ENCODE measurements at places on chromosomes 2 and 18.

DNA sequence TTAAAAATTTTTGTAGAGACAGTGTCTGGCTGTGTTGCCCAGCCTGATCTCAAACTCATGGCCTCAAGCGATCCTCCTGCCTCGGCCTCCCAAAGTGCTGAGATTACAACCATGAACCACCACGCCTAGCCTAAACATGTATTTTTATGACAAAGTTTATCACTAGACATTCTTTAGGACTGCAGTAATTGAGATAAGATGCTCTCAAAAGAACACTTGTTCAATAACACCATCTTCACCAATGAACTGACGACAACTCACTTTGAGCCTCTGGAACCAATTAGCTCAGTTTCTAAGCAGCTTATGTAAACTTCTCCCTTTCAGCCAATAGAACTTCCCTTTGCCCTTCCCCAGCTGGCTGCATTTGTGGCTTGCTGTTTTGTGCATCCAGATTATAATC is 15.3 kb upstream of the PPP4R1 start:
- no peak for DNase-seq

DNA sequence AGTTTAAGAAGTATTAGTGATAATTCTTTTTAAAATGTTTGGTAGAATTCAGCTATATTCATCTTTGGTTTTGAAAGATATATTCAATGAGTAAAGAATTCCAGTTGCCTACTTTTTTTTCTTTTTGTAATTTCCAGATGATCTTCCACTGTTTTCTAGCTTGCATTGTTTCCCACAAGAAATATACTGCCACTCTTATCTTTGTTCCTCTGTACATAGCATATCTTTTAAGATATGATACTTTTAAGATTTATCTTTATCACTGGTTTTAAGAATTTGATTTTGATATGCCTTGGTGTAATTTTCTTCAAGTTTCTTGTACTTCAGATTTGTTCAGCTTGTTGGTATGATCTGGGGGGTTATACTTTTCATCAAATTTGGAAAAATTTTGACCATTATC is 374.4 kb downstream of the PLCL1 start:
- no peak for DNase-seq

GRCh38 chr2:43265001-43265400 is 38.6 kb upstream of the ZFP36L2 start:
- DNase-seq, result no peak

DNA sequence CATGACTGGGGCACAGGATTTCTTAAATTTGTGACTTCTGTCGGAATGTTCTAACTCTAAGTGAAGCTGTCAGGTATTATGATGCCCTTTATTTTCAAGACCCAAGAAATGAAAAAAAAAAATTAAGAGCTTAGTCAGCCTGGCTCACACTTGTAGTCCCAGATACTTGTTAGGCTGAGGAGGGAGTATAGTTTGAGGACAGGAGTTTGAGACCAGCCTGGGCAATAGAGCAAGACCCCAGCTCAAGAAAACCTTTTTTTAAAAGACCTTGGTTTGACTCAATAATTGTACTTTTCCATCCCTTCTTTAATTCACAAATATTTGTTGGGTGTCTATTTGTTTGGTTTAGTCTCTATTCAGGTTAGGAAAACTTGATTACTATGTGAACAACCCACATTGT is 310.0 kb downstream of the STK39 start:
- DNase-seq, result no peak

DNA sequence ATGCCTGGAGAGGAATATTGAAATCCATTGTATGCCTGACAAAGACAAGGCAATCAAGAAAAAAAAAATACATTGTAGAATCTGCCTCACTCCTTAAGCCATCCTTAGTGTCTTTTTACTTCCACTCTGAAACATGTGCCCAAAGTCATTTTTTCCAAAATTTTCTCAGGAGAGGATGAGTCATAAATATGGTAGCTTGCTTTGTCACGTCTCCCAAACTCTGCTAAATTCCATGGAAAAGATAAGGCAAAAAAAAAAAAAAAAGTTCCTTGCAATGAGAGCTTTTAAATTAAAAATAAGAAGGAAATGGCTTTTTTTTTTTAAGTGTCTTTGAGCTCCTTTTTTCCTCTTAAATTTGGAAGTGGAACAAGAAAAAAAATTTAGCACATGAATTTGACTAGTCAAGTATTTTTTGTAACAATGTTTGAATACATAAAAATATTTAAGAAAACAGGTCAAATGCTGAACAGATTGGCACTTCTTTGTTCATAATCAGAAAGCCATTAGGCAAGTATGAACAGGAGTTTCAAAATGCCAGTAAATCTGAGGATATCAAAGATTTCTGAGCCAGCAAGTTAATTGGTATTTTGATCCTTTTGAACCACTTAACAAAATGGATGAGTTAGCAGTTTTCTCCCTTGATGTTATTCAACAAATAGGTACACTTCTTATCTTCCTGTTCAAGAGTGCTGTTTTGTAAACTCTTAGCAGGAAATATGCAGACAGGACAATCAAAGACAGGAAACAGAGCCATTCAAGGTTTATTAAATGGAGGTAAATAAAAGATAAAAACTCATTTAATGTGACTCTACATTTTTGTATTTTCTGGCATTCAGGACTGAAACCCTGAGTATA is 247.3 kb upstream of the SP5 start:
- DNase-seq, result no peak
